Natural killer cell (primary cell): ENCODE measurements at places on chromosomes 4 and X. TPM values are rescaled to one million over a fixed set of nuclear protein-coding genes. Genes with fewer than 3 reads are reported as not detected.

DNA sequence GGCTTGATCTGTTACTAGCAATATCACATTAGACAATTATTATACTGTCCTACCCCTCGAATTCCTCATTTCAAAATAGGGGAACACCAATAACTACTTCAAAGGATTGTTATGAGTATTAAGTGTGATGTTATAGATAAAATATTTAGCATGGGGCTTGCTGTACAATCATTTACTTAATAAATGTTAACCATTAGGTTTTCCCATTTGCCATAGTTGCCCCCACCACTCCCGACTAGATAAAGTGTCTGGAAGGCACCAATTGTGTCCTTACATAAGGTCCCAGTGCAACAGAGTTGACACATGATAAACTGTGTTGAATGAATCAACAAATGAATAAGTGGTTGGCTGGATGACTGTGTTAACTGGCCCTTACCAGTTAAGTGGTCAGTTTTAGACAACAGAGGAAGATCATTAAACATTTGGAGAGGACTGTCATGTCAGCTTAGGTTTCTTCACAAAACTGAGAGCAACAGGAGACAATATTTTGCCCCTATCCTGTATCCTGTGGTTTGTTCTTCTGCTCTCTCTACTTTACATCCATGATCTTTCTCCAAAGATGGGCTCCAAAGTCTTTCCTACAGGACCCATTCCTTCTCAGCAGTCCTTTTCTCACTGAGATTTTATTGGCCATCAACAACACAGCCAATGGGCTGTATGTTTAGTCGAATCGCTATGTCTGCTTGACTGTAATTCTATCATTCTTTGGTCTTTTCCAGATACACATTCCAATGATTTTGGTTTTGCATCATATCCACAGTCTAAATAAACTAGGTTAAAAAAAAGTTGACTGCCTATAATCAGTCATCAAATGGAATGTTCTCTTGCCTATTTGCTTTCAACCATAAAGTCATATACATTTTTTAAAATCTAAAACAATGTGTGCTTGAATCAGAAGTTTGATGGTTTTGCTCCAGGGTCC is 74.4 kb downstream of the RNF150 start:
- no peak for DNase-seq

Gene GAB1
- 11.5 TPM for total RNA-seq

Gene SHOX
- total RNA-seq = not detected

- no peak for DNase-seq
Measured at GRCh38 chr4:23348789-23349498, 540.9 kb downstream of the PPARGC1A start.
